ENCODE measurements at places on chromosomes 7 and 10. TPM values are rescaled to one million over a fixed set of nuclear protein-coding genes. Genes with fewer than 3 reads are reported as not detected.

- no peak for DNase-seq
Measured at GRCh38 chr7:20741801-20742200, 44.9 kb downstream of the SP8 start.

DNA sequence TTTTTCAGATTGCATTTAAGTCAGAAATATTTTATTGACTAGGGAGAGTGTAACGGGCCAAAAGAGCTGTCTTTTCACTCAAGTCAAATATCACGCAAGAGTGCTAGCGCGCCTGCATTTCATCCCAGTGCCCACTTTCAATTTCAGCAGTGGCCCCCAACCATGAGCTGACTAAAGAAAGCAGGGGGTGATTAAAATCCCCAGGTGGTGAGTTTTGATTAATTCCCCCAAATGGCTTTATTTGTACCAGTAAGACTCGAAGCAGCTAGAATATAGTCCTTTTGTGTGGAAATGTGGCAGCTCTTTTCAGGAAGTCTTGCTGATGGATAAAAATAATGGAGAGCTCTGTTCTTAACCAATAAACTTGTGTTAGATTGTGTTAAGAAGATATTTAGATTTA lies 35.3 kb downstream of the TRUB1 start:
- no peak for DNase-seq

GRCh38 chr7:14048889-14049288 lies 59.4 kb upstream of the ETV1 start:
- DNase-seq, result no peak

DNA sequence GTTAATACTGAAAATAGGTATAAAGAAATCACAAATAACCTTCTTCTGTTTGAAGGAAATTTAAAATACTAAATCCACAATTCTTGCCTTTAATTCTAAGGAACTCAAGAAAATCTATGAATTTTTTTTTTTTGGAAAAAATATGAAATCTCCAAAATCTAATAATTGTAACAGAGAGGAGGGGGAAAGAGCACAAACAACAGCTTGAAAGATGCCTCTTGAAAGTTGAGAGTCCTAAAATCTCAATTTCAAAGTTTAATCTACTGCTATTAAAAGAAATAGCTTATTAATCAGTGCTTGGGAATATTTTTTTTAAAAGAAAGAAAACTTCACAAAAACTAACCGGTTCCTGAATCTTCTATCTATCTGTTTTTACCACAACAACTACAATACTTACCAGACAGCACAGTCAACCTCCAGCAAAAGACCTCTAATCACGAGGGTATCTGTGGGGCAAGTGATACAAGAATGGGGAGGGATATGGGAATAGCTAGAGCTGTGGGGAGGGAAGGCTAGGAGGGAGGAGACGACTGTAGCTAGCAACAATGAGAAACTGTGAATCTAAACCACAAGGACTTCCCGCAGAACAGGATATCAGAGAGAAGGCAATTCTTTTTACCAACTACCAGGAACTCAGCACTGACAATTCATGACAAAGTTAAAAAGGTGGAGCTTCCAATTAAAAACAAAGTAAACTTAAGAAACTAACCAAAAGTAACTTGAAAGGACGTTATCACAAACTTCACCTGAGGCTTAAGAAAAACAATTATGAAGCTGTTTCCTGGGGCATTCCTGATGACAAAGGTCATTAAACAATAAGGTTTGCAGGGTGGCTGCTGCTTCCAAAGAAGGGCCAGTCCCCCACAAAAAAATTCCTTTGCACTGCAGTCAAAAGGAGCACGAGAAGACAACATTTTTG lies at the start of gene USP54:
USP54 (minus strand) TSS at position 462 of the 919 bp plus-strand sequence. CDS start 15,684 bp downstream, outside the sequence.
- peak; percentile 22 for DNase-seq

DNA sequence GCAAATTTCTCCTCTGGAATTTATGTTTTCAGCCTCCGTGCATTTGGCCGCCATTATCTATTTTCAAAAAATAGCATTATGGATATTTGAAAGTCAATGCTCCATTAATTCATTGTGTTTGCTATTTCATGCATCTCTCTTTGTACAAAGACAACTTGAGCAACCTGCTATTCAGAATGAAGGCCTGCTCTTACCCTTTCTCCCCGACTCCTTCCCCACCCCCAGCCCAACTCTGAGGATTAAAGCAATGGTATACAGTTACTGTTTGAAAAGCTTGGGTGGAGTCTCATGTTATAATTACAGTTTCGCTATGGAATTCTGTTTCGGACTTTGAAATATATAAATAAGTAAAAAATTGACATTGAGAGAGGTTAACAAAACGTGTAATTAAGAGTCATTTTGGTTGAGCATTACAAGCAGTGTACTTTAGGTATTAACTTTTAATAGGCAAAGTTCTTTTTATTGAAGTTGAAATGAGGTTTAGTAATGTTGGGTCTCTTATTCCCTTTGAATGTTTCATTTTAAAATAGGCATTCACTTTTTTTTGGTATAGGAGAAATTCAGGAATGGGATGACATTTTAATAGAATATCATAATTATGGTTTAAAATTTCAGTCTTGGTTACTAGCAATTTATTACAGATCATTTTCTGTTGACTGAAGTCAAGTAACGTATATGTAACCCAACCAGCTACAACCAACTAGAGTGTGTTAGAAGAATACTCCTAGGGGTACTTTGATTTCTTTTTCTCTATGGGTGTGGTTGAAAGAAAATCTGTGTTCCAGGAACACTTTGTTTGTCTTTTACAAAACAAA lies 93.1 kb downstream of the ARID5B start:
- no peak for DNase-seq

- no peak for DNase-seq
Measured at GRCh38 chr10:110634527-110635209, 9.5 kb upstream of the RBM20 start.

GRCh38 chr7:44320794-44321371 lies 4.5 kb downstream of the CAMK2B start:
- no peak for DNase-seq

DNA sequence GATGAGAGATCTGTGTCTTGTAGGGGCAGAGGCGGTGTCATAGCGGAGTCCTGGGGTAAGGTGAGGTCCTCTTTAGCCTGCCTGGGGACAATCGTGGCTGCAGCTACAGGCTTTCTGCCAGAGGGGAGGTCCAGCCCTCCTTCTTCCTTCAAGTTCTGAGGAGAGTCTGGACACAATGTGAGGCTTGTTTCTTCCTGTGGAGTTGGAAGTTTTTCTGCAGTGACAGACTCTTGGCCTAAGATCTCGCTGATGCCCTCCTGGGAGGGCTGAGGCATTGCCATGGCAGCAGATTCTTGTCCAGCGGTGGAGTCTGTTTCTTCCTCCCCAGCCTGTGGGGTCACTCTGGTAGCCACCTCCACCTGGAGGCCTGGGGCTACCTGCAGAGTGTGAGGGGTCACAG lies 4.4 kb downstream of the NACAD start:
- DNase-seq, result no peak

DNA sequence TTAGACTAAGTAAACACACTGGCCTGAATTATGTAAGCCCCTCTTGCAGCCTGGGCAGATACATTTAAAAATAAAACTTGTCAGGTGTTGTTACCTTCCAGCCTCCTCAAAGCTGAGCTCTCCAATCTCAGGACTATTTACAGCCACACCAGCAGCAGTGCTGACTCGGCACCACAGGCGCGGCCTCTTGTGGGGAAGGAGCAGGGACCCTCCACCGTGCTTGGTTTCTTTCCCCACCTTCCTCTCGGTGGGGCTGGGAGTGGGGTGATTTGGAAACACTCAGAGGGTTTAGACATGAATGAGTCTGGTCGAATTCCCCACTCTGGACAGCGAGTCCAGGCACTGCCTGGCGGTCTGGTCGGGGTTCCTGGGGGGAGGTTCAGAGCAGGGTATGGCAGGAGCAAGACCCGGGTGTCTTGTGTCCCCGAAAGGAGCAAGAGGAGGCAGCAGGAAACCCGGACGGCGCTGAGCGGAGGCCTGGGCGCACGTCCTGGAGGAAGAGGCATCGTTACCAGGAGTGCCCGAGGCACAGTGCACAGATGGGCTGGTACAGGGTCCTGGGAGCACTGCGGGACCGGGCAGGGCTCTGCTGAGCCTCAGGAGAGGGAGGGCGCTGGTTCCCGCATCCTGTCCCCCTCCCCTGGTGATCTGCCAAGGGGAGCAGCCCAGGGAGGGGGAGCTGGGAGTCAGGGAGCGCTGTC lies 29.2 kb upstream of the CFAP46 start:
- DNase-seq, result no peak

GRCh38 chr7:97215556-97215955 lies 98.1 kb downstream of the SDHAF3 start:
- no peak for DNase-seq

- peak; percentile 22 for DNase-seq
Measured at GRCh38 chr7:149598721-149599308, 101.2 kb upstream of the ZNF746 start.

DNA sequence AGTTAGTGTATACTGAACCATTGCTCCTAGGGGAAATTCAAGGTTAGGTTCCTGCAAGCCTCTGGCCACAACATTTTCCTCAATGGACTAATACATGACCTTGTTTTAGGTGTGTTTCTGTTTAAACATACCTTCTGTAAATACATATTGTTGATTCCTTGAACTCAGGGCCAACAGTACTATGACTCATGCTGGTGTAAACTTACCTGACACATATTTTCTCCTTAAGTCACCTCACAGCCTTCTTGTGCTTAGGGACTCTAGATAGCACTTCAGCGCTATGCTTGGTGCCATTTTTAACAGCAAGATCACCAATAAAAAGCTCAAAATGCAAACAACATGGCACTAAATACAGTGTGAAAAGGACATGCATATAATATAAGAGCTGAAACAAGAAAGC lies 176.4 kb downstream of the TAX1BP1 start:
- no peak for DNase-seq

DNA sequence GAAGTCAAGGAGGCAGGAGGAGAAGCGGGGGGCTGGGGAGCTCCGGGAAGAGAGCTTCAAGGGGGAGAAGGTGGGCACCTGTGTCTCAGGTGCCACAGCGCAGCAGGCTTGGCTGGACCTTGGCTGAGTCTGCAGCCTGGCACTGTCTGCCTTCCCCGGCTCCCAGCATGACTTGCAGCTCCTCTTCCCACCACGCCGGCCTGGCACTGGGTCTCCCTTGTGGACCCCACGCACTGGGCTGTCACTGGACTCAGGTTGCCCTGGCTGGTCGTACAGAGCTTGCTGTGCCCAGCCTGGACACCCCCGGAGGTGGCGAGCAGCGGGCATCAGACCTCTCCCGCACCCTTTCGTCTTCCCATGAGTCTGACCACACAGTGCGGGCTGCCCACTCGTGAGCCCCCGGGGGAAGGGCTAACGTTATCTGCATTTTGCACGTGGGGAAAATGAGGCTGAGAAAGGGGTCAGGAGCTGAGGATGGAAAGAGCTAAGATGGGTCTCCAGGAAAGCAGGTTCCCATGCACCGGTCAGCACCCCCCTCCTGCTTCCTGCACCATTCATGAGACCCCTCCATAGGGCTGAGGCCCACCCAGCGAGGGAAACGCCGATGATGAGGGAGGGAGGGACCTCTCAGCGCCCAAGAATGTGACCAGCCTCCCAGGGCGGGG lies 40.3 kb upstream of the PSMG3 start:
- DNase-seq, result no peak

- DNase-seq, result no peak
Measured at GRCh38 chr10:97774811-97775294, 3.1 kb upstream of the SFRP5 start.

- peak; percentile 57 for DNase-seq
Measured at GRCh38 chr7:26653430-26654399, 210.7 kb downstream of the SKAP2 start.

DNA sequence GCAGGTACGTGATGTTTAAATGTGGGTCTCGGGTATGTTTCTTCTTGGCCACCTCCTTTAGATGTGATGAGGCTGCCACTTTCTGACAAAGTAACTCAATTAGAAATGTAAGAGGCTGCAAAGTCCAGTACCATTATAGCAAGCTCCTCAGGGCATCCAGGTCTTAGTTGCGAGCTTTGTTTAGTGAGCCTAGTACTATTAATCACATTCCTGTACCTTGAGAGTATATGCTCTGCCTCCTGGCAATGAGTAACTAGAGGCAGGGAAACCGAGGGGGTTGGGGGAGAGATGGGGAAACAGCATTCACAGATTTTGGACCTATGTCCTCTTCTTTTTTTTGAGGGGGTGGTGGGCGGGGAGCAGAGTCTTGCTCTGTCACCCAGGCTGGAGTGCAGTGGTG lies 131.8 kb downstream of the GFRA1 start:
- no peak for DNase-seq

- DNase-seq, result peak; percentile 55
Measured at GRCh38 chr10:125415006-125415633, 254.8 kb upstream of the CTBP2 start.

GRCh38 chr7:129279757-129280156 lies 54.9 kb downstream of the AHCYL2 start:
- no peak for DNase-seq

- DNase-seq, result peak; percentile 68
Measured at GRCh38 chr7:67518580-67518979, 521.9 kb downstream of the TYW1 start.

GRCh38 chr10:73756183-73756582 lies 12.0 kb downstream of the SEC24C start:
- no peak for DNase-seq

Gene GIMAP8
- polyA plus RNA-seq, result 23.0 TPM

Gene TAS2R4
- 0.35 TPM for polyA plus RNA-seq

Gene ARMH3
- 14.7 TPM for polyA plus RNA-seq

Gene AS3MT
- polyA plus RNA-seq, result 3.8 TPM

Gene FAM25C
- polyA plus RNA-seq, result not detected

Gene GPR146
- 13.7 TPM for polyA plus RNA-seq

All from lung (tissue), 17 donors.